ENCODE measurements at places on chromosomes 16 and 17.

DNA sequence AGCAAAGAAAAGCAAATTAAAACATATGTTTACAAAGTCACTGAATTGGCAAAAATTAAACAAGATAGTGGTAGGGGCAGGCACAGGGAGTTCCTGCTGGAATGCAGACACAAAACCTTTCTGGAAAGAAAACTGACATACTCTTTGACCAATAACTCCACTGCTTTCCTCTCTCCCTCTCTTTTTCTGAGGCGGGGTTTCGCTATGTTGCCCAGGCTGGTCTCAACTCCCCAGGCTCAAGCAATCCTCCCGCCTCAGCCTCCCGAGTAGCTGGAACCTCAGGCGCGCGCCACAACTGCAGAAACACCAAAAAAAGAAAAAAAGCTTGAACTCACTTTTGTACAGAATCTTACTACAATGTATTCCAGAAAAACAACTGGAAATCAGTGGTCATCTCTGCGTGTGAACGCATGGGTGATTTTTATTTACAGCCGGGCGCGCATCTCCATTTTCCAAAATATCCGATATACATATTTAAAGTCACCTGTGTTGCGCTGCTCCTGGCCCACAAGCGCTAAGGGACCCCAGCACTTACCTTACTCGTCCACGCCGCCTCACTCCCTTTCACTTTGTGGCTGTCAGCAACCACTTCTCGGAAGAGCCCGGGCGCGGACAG, 480 bp downstream of the TXNL4B start:
- peak; percentile 76 for DNase-seq

- DNase-seq = peak; percentile 15
Observed at GRCh38 chr16:11783319-11784037, 13.6 kb downstream of the ZC3H7A start.

DNA sequence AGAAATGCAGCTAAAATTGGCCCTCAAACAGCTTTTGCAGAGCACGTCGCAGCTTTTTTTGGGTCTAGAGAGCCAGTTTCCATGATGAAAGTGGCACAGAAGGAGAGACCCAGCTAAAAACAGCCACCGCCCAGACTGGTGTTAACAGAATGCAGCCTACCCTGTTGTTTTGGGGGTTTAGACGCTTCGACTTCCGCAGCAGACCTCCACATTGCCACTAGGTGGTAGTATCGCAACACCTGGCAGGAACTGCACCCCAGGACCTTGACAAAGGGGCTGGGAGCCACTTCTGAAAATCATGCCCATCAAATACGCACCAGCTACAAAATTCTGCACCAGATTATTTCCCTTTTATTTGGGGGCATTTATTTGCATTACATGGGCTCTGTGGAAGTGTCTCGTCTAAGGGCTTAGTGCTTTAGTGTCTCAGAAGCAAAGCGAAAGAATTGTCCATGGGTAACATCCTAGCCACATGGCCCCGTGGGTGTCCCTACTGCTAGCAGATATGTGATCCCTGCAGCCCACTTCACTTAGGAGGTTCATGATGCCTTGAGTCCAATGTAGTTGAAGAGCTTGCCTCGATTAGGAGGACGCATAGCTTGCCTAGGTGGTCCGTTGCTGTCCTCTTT, 167.1 kb downstream of the HAPSTR1 start:
- peak; percentile 5 for DNase-seq

DNA sequence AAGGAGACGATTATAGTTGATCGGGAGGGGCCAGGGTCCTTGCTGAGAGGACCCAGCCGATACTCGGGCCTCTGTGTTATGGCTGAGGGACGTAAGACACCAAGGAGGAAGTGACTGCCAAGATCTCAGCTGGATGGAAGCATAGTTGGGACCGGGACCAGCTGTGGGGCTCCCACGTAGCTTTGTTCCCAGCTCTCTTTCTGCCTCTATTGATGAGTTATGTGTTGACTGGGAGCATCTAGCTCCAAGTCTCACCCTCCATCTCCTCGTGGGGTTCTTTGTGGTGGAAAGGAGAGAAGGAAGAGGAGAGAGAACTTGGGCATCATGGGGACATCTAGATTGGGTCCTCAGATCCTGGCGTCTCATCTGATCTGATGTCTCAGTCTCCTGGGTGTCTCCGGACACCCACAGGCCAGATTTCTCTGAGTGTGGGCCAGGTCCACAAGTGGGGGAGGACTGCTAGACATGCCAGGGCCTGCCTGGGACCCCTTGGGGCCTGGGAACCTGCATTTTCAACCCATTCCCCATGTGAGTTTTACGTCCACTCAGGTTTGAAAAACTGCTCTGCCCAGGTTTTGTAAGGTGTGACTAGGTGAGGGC, 1.0 kb downstream of the MGRN1 start:
- no peak for DNase-seq

DNA sequence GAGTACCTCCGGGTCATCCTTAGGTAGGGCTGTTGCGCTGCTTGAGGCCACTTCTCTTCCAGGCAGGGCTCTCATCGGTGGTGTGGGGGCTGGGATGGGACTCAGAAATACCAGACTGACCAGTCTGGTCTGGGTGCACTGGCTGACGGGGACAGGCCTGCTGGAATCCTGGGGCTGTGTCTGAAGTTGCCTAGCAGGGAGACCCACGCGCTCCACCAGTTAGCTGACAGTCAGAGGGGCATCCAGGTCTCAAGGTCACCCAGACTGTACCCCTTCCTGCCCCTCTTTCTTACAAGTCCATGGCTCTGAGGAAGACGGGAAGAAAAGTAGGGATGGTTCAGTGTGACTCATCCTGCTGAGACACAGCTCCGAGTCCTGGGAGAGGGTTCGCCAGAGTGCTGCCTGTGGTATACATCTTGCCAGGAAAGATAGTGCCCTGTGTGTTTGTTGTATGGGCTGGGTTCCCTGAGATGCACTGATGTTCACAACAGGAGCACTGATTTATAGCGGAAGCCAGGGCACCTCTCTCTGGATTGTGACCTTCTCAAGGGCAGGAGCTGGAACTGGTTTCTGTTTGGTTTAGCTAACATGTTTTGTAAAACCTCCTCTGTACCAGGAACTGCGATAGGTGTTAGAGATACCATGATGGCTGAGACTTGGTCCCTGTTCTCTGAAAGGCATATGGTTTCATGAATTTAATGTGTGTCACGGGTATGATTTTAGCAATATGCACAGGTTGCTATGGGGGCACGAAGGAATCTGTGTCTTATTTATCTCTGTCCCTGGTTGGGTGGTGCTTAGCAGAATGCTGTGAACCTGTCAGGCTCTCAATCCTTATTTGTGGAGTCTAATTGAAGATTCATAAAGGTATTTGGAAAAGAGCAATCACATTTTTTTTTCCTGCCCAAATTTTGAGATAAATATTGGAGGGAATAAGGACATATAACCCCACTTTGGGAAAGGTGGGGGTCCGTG, 97.5 kb downstream of the OR1D5 start:
- peak; percentile 70 for DNase-seq

- no peak for DNase-seq
Observed at GRCh38 chr17:66025551-66025950, 166.4 kb downstream of the CEP112 start.

DNA sequence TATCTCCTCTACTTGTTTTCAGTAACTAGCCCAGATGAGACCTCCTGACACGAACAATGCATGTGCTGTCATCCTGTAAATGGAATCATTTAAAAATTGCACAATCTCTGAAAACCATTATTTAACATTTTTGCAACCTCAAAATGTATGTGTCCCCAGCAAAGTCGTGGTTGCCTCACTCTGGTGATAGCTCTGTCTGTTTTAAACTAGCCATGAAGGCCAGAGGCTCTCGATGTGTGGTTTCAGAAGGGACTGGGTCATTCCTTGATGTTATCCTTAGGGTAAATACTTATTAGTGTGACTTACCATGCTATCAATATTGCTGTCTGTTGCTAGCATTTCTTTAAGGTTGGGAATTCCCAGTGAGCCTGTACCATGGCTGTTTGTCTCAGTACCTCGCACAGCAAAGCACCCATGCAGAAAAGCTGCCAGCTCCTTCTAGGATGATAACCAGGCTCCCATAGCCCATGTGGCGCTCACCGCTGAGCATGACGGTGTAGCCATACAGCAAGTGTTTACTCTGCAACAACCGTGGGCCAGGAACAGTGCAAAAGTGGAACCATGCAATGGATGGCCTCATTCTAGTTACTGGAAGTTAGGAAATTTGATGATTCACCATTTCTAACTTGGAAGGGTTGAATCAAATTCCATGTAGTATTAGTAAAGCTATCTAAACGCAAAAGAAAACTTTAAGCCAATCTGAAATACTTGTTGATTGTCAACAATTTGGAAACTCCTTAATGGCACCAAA, 2.9 kb upstream of the PGS1 start:
- peak; percentile 98 for DNase-seq

GRCh38 chr17:38719943-38720641, 10.0 kb upstream of the CISD3 start:
- no peak for DNase-seq

- DNase-seq = peak; percentile 57
Observed at GRCh38 chr17:17146786-17147406, 59.2 kb downstream of the PLD6 start.

GRCh38 chr16:8936421-8936820, 27.3 kb downstream of the USP7 start:
- peak; percentile 30 for DNase-seq

DNA sequence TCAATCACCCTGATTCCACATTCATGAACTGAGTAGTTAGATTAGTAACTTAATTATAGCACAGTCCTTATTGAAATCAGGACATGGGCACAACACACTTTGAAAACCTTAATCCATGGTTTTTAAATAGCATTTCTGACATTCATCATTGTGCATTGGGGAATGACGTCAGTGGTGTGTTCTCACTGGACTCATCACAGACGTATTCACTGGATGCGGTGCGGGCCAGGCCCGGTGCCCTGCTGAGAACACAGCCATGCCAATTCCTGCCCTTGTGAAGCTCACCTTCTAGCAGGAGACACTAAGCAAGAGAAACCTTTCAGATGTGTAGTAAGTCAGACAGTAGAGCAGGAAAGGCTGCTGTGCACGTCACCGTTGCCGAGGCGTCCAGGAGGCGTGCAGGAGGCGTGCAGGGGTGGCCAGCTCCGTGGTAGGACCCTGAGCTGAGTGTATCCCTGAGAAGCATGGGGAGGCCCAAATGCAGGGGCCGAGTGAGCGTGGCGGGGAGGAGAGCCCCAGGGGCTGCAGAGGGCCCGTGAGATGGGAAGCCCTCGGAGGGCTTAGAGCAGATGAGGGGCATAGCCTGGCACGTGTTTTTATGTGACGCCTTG, 12.9 kb downstream of the BANP start:
- DNase-seq = peak; percentile 66

GRCh38 chr17:75011401-75012095, 922 bp upstream of the MRPL58 start:
- peak; percentile 59 for DNase-seq

GRCh38 chr17:69997332-69997731, 77.7 kb upstream of the KCNJ16 start:
- no peak for DNase-seq

DNA sequence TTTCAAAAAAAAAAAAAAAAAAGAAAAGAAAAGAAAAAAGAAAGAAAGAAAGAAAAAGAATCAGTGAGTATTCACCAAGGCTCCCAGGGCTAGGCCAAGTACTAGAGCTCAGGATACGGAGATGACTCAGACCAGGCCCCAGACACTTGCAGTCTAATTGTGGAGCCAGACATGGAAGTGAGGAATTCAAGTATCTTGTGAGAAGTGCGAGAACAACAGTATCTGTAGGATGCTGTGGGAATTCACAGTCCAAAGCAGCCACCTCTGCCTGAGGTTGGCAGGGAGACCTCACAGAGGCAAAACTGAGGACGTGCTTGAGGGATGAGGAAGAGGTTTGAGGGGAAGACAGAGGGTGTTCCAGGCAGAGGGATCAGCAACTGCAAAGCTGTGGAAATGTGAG, 14.0 kb upstream of the ALDOA start:
- DNase-seq = no peak

DNA sequence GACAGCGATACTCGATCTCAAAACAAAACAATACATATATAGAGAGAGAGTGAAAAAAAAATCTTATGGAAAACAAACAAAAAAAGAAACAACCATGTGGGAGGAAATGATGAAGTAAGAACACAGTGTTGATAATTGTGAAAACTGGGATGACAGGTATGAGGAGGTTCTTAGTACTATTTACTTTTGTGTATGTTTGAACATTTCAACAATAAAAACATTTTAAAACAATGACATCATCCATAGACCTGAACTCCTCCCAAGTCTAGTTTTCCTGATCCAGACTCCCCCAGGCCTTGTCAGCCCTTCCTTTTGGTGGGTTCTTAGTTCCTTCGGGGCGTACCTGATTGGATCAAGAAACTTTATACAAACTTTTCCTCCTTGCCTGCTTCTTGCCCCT, 51.7 kb downstream of the CCDC42 start:
- no peak for DNase-seq

GRCh38 chr17:79707931-79708891, 22.5 kb upstream of the ENPP7 start:
- DNase-seq = no peak

- DNase-seq = no peak
Observed at GRCh38 chr16:79713609-79714309, 113.2 kb upstream of the MAF start.

GRCh38 chr16:10827691-10828341, 9.2 kb upstream of the TVP23A start:
- DNase-seq = peak; percentile 91

DNA sequence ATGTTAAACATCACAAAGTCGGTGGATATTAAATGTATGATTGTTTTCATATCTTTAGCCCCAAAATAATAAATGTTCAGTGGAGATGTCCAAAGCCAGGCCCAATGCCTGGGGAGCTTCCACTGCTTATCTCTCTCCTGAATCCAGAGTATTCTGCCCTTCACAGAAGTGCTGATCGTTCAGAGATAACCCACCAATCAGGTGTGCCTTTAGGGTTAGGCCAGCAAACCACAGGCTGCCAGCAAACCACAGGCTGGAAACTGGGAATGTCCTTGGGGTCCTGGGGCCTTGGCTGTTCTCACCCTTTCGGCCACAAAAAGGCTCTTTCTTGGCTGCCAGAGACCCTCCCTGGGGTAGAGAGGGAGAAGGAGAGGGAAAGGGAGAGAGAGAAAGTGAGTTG, 33.9 kb downstream of the NXN start:
- no peak for DNase-seq

GRCh38 chr16:51839727-51840462, 688.8 kb upstream of the SALL1 start:
- peak; percentile 47 for DNase-seq

DNA sequence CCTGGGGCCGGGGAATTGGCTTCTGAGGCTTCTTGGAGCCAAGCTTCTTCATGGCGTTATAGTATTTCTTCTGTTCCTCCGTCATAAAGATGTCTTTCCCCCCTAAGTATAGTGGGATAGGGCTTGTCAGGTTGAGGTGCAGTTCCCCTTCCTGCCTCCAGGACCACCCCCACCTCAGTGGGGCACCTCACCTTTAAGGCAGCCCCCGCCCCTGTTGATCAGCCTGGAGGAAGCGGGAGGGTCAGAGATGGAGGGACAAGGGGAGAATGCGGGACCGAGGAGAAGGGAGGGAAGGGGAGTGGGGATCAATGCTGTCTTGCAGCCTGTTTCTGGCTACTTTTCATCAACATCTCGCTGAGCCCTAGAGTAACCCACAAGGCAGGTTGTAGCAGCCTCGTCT, 11.6 kb upstream of the CD79B start:
- no peak for DNase-seq

Data from fibroblast of lung (primary cell).